D341Med (cell line): ENCODE measurements at places on chromosomes 3 and 15.
A peak's percentile ranks its signal among the peaks of the same experiment; 100 is the strongest.

GRCh38 chr3:99637368-99638111 is 854 bp upstream of the COL8A1 start:
- DNase-seq = no peak

- DNase-seq = no peak
These were observed 12.9 kb downstream of the WNT5A start for GRCh38 chr3:55474213-55474632.

GRCh38 chr3:20069178-20069532 is 28.9 kb downstream of the KAT2B start:
- no peak for DNase-seq

- DNase-seq = no peak
These were observed 759 bp downstream of the GALNT15 start for GRCh38 chr3:16174976-16175901.

- DNase-seq = no peak
These were observed 141.3 kb upstream of the ATP2B2 start for GRCh38 chr3:10646531-10647335.

- DNase-seq = no peak
These were observed 82.6 kb upstream of the SMAD3 start for GRCh38 chr15:66982816-66983215.

DNA sequence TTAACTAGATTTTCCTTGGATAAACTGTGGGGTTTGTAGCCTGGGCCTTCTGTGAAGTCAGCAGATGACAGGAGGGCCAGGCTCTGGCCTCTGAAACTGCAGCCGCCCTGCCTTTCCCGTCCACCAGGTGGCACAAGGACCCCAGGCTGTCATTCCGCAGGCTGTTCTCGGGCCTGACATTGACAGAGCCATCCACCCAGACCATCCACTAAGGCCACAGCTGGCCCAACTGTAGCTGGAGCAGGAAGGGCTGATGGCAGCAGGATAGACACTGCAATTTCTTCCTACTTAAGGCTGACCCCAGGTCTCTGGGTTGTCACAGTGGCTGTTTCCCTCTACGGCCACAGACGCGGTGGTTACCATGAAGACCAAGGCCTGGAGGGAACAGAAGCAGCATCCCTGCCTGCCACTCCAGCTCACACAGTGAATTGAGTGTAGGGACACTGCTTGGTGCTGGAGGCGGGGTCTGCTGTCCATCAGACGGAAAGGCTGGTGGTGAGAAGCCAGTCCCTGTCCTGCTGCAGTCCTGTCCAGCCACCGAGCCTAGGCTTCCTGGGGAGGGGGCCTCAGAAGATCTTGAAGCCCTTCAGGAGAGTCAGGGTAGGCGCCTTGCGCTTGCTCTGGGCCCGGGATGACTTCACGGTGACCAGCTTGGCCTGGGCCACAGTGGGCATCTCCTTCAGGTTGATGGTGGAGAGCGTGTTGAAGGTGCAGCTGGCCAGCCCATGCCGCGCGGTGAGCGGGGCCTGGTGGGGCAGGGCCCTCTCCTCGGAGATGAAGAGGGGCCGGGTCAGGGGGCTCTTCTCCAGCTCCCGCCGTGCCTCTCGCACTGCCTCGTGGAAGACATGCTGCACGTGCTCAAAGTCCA is 9.4 kb downstream of the SLC51B start:
- DNase-seq = peak; percentile 89

- DNase-seq = peak; percentile 62
These were observed 462.0 kb downstream of the PDCD6IP start for GRCh38 chr3:34260271-34261000.

- DNase-seq = no peak
These were observed 10.4 kb upstream of the KLF13 start for GRCh38 chr15:31316135-31316795.

DNA sequence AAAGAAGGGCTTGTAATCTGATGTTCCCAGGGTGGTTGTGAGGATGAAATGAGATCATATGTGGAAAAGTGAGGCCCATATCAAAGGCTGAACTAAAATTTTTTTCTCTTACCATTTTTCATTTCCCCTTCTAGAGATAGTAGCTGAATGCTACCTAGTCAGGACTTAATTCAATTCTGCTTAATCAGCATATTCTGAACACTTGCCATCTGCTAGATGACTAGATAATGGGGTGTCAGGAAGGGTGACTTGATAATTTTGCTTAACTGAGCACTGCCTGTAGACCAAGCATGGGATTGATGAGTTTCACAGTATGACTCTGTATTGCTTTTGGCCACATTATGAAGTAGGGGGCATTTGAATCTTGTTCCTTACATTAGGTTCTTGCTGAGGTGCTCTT is 136.2 kb downstream of the CHST2 start:
- no peak for DNase-seq

- no peak for DNase-seq
These were observed 41.4 kb upstream of the GLCE start for GRCh38 chr15:69119001-69119400.

DNA sequence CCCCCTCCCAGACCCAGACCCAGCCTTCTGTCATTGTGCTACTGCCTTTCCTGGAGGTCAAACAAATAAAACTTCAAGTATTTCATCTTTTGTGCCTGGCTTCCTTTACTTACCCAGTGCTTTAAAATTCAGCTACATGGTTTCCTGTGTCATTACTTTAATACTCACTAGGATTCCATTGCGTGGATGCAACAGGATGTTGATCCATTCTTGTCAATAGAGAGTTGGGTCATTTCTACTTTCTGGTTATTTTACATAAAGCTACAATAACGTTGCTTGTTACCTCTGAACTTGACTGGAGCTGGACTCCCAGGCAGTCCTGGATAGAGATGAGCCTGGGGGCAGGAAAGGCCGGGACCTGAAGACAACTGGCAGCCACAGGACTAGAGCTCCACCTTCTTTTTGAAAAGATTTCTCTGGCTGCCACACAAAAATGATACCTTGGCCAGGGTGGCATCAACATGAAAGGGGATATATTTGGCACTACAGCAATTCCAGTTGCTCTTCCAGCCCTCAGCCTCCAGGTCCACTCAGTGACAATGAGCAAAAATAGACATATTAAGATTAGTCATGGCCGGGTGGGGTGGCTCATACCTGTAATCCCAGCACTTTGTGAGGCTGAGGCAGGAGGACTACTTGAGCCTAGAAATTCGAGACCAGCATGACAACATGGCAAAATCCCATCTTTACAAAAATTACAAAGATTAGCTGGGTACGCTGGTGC is 23.3 kb upstream of the HEG1 start:
- no peak for DNase-seq

- peak; percentile 22 for DNase-seq
These were observed 24.7 kb downstream of the PLA2G4D start for GRCh38 chr15:42069496-42070278.

DNA sequence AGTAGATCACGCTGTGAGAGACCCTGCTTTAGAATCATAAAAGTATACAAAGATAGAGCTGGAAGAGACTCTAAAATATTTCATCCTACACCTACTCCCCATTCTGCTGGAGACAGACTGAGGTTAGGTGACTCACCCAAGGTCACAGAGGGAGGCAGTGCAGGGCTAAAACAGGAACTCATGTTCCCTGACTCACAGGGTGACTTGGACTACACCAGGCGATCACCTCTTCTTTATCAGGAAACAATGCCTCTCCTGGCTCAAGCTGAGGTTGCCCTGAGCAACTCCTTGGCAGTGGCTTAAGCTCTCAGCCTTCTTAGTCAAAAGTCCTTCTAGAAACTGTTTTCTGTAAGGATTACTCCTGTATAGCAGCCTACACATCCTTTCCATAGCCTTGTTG is 26.4 kb upstream of the TNFAIP8L3 start:
- no peak for DNase-seq

DNA sequence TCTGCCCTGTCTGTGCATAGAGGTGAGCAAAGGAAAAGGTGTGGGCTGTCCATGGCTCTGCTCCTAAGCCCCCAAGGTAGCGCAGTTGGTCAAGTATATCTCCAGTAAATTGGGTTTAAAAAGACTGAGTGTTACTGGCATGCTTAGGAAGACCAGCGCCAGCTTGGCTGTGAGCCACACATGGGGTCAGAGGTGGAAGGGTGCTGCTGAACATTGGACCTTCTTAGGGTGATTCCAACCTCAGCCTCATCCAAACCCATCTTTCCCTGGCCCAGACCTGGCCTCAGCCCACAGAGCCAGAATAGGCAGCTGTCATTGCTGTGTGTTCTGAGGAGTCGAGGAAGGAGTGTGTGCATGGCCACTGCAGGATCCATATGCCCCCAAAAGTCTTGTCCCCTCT is 5.6 kb downstream of the IL17RE start:
- DNase-seq = no peak

DNA sequence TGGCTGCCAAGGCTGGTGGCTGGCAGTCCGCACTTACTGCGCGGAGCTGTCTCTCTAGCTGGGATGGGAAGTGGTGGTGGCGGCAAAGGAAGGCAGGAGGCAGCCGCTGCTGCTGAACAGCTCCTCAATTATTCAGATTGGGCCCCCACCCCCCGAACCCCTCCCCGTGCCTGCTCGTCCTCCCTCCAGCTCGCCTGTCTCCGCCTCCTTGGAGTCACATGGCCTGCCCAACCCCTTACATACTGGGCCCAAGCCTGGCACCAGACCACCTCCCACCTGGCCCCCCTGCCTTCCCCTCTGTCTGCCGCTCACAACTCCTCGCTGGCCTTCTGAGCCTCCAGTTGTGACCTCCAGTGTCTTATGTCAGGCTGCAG is at the start of gene SLC7A14:
Gene SLC7A14, minus strand, starts transcription at position 139 of the 374 bp plus-strand sequence. CDS start 59,139 bp downstream, outside the sequence.
- peak; percentile 71 for DNase-seq

- DNase-seq = no peak
These were observed 5.7 kb downstream of the CEP19 start for GRCh38 chr3:196706327-196706726.

GRCh38 chr15:47746516-47746915 is 29.2 kb downstream of the SEMA6D start:
- no peak for DNase-seq

GRCh38 chr3:69409831-69410230 is 23.9 kb upstream of the FRMD4B start:
- DNase-seq = no peak

DNA sequence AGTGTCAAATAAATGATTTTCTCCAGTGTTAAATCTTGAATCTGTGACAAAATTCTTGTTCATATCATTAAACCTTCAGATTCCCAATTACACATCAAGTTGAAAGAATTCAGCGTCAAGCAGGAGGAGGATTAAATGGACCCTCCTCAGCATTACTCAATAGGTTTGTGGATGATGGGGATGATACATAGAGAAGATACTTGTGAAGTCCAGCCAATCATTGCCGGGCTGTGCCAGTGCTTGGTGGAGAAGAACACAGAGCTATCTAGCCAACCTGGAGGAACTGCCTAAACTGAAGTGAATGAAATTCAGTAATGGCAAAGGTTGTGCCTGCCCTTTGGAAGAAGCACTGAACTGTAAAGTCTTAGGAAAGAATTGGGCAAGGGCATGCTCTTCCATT is 47.0 kb upstream of the PRICKLE2 start:
- DNase-seq = no peak

GRCh38 chr3:45139372-45140140 is 6.6 kb downstream of the CDCP1 start:
- DNase-seq = no peak

DNA sequence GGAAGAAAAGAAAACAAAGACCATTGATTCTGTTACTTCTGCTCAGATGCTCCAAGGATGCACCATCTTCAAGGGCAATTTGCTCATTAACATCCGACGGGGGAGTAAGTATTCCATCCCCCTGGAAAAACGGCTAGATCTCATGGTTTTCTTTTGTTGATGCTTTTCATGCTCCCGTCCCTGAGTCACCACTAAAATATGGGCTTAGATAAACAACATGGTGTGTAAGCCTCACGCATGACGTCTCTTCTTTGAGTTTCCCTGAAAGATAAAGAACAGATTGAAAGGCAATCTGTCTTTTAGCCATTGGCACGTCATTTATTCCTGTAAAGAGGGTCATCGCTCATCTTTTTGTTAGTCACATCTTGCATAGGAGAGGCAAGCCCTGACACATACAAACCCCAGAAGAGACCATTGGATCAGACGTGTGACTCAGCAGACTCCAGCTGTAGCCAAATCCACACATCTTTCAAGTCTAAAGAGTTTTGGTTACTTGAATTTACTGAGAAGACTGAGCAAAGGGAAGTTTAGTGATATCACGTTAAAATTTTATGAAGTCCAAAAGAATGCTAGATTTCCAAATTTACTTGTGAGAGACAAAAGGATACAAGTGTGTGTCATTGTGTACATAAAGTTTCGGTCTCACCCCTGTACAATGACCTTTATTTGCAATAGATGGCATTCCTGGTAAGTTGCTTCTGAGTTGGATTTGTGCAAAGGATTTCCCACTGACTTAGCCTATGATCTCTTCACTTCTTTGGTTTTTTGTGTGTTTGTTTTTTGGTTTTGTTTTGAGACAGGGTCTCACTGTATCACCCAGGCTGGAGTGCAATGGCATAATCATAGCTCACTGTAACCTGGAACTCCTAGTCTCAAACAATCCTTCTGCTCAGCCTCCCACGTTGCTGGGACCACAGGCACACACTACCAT is 110.5 kb downstream of the PGPEP1L start:
- DNase-seq = no peak

GRCh38 chr3:97910931-97911351 is 61.3 kb downstream of the RIOX2 start:
- DNase-seq = peak; percentile 58

DNA sequence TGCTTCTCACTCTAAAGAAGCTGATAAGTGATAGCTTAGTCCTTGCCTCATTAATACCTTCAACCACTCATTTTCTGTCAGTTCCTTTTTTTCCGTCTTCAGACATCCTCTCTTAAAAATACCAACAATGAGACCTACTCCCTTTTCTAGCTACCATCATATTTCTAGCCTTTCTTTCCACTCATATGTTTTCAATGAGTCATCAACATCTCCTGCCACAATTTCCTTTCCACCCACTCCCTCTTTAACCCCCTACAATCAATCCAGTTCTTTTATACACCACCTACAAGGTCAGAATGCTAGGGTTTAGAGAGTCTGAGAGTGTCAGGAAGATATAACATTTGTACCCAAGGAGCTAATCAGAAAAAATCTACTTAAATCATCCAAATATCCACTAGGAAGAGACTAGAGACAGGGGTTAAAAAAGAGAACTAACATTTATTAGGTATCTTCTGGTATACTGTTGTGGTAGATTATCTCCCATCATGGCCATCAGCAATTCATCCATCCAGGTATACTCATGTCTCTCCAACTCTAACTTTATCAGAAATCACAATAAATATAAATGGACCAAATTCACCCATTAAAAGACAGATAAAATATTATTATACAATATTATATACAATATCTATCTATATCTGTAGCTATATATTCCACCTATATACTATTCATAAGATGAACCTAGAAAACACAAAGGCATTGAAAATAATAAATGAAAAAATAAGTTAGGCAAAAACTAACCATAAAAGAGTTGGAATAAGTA is 42.5 kb downstream of the MYLK start:
- no peak for DNase-seq

- DNase-seq = no peak
These were observed 345.6 kb downstream of the MCTP2 start for GRCh38 chr15:94576889-94577533.

- no peak for DNase-seq
These were observed 396.7 kb upstream of the PDZRN3 start for GRCh38 chr3:74021449-74021848.
